ENCODE measurements at places on chromosomes 11 and 22.

DNA sequence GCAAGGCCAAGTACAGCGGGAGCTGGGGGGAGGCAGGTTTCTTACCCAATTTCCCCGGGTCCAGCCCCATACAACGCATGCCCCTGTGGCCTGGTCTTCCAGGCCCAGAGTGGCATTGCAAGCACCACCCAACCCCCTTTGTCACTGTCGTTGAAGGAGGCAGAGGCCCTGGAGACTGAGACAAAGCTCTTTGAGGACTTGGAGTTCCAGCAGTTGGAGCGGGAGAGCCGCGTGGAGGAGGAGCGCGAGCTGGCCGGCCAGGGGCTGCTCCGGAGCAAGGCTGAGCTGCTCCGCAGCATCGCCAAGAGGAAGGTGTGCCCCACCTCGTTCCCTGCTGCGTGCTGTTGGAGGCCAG, 27.8 kb downstream of the PHLDB1 start:
- no peak for DNase-seq

DNA sequence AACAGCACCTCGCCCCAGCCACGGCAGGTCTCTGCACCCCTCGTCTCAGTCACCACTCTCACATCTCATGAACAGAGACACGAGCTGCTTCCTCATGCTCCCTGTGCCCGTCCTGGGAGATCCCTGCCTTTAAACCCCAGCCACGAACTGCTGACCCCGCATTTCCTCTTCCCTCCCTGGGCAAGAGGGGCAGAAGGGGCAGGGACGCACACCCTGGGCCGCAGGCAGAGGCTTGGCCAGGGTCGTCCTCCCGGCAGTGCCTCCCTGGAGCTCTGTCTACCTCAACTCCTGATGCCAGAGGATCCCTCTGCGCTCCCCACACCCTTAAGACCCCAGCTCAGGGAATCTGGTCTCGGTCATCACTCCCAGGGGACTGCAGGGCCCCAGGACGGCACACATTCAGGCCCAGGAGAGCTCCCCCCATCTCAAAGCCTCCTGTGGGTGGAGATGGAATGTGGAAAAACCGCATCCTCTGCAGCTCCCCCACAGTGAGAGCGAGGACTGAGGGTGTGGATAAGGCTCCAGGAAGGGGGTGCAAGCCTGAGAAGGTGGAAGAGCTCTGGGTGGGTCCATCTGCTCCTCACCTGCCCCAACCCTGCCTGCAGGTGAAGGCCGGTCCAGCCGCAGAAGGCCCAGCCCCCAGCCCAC, 1.2 kb downstream of the BID start:
- DNase-seq = no peak

- no peak for DNase-seq
Measured at GRCh38 chr22:27429476-27429875, 372.1 kb downstream of the MN1 start.

DNA sequence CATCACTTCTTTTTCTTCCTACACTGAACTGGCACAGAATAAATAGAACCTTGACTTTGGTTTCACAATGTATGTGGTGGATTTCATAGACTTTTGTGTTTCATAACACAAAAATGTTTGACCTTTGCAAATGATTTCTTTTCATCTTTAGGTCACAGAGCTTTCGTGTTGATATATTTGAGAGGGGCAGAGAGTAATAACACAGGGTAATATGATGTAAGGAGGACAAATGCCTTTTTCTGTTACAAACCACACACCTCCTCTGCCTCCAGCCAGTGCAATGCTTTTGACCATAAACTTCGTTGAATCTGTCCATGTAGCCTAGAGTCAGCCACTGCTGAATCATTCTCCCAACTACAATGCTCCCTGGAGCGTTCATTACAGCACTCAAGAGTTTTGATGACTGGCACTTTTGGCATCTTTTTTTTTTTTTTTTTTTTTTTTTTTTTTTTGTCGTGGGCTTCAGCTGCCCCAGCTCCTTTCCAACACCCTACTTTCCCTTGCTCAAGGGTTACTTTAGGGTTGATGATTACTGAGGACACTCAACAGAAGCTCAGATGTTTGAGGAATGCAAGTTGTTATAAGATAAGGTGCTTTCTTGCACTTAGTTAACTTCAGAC, 11.4 kb upstream of the CAT start:
- no peak for DNase-seq

GRCh38 chr11:45812581-45813548, 7.9 kb downstream of the SLC35C1 start:
- no peak for DNase-seq

GRCh38 chr11:71221201-71221600, 31.2 kb downstream of the SHANK2 start:
- DNase-seq = no peak

DNA sequence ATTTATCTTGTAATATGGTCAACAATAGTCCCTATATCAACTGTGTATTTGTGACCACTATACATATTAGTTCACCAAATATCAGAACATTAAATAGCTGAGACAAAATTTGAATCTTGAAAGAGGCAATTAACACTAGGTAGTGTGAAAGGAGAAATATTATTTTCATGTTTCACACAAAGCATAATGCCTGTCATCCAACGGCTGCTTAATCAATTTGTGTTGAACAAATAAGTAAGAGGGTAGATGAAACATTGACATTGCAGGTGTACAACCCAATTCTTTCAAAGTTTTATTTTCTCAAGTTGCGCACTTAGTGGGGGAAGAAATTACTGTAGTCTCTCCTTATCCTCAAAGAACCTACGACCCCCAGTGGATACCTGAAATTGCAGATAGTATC, 3.4 kb upstream of the OR8I2 start:
- DNase-seq = no peak

GRCh38 chr11:88680806-88681205, 343.3 kb upstream of the CTSC start:
- DNase-seq = no peak

DNA sequence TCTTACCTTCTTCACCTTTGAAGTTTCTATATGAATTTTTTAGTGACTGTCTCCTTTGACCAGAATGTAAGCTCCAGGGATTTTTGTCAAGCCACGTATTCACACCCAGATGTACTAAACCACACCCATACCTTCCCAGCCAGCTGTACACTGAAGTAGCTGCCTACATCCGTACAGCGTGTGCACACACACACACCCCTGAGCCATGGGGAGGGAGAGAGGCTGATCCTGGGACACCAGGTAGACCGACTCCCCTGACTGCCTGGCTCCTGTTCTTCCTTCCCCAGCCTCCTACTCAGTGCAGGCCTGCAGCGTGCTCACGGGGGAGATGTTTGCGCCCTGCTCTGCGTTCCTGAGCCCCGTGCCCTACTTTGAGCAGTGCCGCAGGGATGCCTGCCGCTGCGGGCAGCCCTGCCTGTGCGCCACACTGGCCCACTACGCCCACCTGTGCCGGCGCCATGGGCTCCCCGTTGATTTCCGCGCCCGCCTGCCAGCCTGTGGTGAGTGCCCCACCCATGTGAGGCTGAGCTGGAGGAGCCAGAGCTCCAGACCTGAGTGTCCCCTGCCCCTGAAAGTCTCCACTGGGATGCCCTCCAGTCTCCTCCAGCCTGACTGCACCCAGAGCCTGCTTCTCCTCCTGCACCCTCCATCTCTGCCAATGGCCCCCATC, 25.9 kb downstream of the OTOG start:
- DNase-seq = no peak

GRCh38 chr22:28129319-28129962, 210.4 kb upstream of the PITPNB start:
- DNase-seq = no peak

GRCh38 chr11:81345609-81346008, 1388.1 kb downstream of the FAM181B start:
- no peak for DNase-seq

- no peak for DNase-seq
Measured at GRCh38 chr22:40263191-40263590, 83.1 kb upstream of the ADSL start.

GRCh38 chr11:70077411-70078094, 564 bp upstream of the ANO1 start:
- DNase-seq = no peak

DNA sequence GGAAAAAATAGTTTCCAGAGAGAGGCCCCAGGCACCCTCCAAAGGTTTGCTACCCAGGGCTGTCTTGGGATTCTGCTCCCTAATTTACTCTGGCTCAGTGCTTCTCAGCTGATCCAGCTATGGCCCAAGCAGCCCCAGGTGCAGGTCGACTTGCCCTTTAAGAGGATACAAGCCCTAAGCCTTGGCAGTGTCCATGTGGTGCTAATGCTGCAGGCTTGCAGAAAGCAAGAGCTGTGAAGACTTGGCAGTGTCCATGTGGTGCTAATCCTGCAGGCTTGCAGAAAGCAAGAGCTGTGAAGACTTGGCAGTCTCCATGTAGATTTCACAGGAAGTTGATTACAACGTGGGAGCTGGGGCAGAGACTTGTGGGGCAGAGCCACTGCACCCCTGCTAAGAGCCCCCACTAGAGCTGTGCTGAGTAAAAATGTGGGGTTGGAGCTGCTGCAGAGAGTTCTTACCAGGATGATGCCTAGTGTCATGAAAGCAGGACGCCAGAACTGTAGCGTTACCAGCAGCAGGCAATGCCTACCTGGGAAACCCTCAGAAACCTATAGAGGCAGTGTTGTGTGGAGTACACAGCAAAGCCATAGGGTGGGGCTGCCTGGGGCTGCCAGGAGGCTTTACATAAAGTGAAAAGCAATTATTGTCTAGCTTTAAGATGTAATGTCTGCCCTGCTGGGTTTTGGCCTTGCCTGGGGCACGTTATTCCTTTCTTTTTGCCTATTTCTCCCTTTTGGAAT, 16.1 kb upstream of the OR52K1 start:
- DNase-seq = no peak

- no peak for DNase-seq
Measured at GRCh38 chr11:67314218-67314617, 10.9 kb downstream of the SSH3 start.

GRCh38 chr11:70503468-70504221, 105.3 kb downstream of the CTTN start:
- DNase-seq = no peak

DNA sequence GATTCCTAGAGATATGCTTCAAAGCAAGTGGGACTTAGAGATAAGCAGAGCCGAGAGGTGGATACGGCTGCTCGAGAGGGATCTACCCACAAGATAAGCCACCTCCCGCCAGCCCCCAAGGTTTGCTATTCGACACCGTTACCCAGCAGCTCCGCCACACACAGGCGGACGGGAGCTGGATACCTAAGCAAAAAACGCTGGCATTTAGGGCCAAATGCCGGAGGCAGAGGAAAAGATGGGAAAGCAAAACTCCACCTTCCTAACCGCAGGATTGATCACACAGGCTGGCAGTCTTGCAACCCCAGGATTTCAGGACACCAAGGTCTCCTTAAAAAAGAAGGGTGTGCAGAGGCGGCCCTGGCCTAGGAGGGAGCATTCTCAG, 709 bp downstream of the FTH1 start:
- DNase-seq = no peak

DNA sequence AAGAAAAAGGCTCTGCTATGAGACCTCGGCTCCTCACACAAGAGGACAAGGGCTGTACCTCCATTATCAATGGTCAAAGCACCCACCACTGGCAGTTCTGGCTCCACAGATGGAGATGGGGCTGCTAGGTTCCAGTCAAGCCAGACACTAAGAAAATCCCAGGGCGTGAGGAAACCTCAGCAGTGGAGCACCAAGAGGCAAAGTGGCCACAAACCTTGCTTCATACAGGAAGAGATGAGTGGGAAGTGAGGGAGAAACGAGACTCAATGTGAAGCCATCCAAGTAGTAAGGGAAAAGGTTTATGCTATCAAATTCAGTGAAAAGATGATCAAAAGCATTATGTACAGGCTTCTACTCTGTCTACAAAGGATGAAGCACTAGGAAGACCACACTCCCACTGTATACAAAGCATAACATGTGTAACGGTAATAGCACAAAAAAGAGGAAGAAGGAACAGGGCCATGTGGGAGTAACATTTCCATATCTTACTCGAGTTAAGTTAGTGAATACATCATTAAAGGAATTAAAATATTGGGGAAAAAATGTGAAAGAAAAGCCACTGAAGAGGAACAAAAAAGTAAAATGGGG, 27.0 kb downstream of the POLDIP3 start:
- DNase-seq = no peak

- no peak for DNase-seq
Measured at GRCh38 chr22:24156913-24157821, 24.1 kb upstream of the SUSD2 start.

Measured in cortex of kidney (tissue), 1 donor.